ENCODE measurements at places on chromosomes 11 and 22.

GRCh38 chr22:18103527-18104269 is 6.9 kb upstream of the TUBA8 start:
- no peak for DNase-seq

GRCh38 chr11:12232160-12232559 is 121.8 kb downstream of the MICAL2 start:
- no peak for DNase-seq

DNA sequence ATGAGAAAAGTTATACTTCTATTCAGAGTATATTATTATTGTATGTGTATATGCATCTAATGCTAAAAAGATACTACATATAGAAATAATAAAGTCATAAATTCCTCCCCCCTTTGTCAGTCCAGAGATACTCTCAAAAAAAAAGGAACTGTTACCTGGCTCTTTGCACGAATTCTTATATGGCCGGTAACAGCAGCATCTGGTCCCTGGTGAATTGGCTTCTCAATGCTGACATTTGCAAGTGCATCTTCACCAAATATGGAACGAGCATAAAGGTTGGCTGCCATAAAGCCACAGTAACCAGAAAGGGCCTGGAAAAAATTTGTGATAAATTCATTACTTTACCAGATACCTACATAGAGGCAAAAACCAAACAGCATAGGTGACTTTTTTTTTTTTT is 41.2 kb downstream of the COPB1 start:
- DNase-seq: no peak

- DNase-seq: no peak
Measured at GRCh38 chr22:27407369-27407985, 394.1 kb downstream of the MN1 start.

- DNase-seq: no peak
Measured at GRCh38 chr11:112253605-112254242, 6.9 kb downstream of the PLET1 start.

- DNase-seq: peak; percentile 65
Measured at GRCh38 chr11:65478388-65479183, 20.3 kb upstream of the MALAT1 start.

- DNase-seq: peak; percentile 40
Measured at GRCh38 chr22:19892257-19892879, 37.7 kb upstream of the GNB1L start.

- DNase-seq: no peak
Measured at GRCh38 chr11:78514922-78515502, 59.7 kb downstream of the NARS2 start.

GRCh38 chr11:63599211-63600122 is 14.8 kb downstream of the PLAAT3 start:
- no peak for DNase-seq

DNA sequence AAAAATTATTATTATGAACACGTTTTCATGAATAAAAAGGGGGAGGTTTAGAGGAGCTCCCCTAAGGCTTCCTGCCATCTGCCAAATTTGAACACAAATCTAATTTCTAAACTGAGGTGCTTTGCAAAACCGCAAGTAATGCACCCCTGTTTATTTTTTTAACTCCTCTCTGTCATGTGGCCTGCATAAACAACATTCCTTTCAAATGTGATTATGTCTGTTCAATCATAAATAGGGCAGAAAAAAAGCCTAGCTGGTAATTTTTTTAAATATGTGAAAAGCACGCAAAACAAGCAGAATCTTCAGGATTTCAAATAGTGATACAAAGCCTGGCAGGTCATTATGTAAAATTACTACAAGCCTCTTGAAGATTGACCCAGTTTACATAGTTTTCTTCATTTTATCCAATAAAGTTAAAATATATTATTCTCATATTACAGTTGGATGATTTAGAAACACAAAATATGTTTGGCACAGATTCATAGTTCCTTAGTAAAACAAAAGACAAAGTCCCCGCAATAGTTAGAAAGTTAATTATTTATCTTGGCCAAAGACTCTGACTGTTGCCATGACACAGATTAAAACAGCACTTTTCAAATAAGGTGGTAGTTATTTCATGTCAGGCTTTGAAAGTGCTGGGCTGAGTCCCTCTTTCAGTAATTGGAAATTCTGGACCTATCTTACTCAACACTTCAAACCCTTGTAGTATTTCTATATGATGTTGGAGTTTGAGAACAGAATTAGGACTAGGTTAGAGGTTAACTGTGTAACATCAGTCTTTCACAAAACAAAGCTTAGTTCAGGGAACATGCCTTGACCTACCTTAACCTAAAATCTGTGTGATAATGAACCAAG is 200.3 kb upstream of the MPPED2 start:
- no peak for DNase-seq

DNA sequence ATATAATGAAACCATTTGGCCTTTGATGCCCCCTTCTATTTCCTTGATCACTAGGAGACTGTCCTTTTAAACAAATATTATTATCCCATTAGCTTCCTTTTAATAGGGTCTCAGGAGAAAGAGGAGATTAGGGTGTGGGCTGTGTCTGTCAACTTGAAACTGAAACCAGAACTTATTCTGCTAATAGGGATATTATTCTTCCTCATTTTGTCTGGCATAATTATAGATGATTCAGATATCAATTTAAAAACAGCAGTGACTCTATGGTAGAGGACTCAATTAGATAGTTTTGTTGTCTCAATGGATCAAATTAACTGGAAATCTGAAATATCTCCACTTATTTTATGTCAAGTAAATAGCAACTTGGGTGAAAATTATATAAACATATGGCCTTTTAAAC is 584.9 kb upstream of the CCDC90B start:
- DNase-seq: no peak

- DNase-seq: no peak
Measured at GRCh38 chr11:21545699-21546098, 647.2 kb upstream of the ANO5 start.

DNA sequence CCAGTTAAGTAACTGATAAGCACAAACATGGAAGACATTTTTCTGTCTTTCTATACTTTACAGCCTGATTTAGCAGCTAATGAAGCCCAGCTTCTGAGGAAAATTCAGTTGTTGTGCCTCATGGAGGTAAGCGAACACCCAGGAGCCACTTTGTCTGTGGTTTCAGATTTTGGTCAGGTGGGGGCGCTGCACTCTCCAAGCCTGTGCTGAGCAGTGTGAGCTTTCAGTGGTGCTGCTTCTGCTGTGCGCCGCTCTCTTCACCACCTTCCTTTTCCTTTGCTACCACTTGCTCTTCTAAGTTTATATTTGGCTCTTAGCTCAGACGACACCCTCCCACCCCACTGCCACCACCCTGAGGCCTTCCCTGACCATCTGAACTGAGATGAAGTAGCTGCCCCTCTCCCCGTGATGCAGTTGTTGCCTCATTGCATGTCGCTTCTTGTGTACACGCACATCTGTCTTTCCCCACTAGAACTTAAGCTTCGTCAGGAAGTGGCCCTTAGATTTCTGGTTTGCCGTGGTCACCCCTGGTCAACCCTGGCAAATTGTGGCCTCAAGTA is 14.0 kb downstream of the PSMD13 start:
- DNase-seq: peak; percentile 28

DNA sequence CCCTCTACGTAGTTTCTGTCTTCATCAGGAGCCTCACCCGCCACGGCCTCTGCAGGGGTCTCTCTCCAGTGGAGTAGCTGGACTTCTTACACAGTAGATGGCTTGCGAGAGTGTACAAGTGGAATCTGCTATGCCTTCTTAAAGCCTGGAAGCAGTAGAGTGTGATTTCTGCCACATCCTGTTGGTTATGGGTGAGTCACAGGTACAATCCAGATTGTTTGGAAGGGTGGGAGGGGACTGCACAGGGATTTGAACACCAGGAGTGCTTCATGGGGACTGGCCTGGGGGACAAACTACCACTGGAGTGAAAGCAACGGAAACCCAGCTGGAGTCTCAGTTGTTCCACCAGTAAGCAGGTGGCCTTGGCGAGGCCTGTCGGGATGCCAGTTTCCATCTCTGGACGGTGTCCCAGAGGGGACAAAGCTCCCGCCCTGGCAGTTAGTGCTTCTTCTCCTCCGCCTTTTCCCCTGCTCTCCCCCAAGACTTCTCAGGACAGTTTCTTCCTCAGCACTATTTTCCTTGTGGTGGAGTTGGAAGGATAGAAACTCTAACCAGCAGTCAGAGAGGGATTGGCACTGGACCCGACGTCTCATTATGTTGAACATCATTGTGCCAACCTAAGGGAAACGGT is 85.0 kb upstream of the RCN1 start:
- DNase-seq: no peak

DNA sequence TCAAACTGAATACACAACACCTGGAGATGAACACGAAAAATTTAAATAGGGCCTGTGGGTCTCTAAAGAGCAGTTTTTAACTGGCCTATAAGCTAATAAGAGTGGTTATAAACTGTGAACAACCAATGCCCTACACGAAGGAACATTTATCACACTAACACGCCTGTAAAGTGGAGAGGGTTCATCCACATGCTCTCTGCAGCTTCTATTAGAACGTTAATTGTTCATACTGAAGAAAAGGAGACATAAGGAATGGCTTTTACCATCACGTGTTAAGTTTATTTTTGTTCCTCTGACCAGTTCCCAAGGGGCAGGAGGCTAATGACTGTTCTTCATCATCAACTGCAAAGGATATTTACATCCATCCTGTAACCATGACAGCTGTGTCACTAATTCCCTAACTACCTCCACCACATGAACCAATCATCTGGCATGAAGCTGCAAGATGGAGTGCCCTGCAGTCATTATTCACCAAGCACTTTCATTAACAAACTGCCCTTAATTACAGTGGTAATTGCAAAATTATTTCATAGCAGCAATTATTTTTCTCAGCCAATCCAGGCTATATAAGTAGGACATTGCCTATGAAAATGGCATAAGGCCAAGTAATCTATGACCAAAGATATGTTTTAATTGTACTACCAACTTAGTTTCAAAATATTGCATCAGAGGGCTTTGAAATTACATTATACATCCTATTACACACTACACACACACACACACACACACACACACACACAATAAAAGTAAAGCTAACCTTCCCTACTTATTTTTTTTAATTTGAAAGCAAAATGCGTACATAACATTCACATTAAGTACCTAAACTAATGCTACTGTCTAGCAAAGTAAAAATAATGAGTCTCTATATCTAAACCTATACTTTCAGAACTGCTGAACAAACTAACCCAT is 186.7 kb downstream of the CADM1 start:
- no peak for DNase-seq

GRCh38 chr11:111761036-111761435 is 5.2 kb downstream of the PPP2R1B start:
- DNase-seq: no peak

DNA sequence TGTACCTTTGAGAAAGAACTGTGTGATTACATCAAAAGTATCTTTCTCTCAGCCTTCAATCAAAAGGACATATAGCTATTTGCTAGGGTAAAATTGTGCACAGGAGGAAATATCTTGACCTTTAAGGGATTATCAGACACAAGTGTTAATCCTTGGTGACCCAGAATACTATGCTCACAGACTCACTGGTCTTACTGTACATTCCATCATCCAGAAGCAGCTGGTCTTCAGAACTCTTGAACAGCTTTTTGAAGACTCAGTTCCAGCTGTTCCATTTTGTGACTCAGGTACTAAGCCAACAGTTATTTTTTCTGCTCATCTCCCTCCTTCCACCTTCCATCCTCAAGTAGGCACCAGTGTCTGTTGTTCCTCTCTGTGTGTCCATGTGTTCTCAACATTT is 19.8 kb downstream of the ZBED5 start:
- no peak for DNase-seq

DNA sequence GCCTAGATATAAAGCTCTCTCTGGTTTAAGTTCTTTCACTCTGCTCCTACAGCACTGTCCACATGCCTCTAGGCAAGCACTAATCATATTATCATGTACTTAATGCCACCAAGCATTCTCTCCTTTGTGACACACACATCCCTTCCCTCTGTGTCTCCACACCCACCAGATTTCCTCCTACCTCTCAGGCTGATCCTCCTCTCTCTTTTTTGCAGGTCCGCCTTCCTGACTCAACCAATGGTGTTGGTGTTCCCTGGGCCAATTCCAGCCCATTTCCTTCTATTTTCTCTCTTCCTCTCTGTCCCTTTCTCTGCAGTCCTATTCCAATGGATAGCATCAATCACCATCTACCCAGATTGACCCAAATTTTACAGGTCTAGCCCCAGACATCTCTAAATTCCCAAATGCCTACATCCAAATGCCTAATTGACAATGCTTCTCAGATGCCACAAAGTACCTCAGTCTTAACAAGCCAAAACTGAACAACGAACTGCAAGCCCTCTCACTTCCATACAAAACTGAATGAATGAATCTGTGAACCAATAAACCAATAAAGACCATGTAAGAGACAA is 504 bp upstream of the ZNF215 start:
- no peak for DNase-seq

DNA sequence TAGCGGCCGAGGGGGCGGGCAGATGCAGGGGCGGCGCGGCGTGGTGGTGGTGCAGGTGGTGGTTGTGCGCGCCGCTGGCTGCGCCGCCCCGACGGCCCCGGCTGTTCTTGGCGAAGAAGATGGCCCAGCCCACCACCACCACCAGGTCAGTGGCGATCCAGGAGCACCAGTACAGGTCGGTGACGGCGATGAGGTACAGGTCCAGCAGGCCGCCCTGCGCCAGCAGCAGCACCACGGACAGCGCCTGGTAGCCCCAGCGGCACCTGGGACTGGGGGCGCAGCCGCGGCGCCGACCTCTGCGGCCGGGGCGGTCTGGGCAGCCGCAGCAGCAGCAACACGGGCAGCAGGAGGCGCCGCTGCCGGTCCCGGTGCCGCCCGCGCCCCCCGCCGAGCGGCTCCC is 879 bp downstream of the TMEM121B start:
- DNase-seq: peak; percentile 19

DNA sequence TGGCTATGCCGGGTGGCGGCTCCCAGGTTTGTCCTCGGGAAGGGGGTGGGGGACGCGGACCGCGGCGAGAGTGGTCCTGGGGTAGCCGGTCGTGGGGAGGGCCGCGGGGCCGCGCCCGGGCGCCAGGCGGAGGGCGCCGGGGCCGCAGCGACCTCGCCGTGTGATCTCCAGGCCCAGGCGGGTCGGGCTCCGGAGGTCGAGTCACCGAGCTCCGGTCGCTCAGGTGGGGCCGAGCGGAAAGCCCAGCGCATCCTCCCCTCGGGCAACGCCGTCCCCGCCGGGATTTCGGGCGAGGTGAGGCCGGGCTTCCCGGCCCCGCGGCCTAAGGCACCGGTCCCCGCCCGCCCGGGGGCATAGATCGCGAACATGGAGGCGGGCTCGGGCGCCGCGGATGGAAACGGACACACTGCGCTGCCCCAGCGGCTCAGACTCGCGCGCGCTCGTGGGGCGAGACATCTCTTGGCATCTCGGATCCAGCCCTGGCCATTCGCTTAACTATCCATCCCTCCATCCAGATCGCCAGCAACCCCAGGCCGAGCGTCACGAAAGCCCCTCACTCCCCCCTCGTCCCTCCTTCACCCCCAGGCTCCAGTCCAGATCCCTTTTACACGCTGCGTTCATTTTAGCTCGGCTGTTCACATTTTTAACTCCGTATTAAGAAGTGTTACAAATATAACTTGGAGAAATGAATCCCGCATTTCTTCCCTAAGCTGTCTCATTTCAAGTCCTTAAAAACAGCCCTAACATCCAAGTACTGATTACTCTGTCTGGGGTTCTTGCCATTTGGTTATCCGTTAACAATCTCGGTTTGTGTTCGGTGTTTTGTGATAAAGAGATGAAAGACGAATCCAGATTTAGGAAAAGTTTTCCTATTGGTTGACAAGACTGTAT is 460 bp downstream of the ZC3H12C start:
- peak; percentile 67 for DNase-seq

GRCh38 chr11:46712874-46713576 is 6.0 kb upstream of the F2 start:
- DNase-seq: no peak

GRCh38 chr11:66419825-66420224 is 1.0 kb upstream of the NPAS4 start:
- no peak for DNase-seq

- DNase-seq: no peak
Measured at GRCh38 chr11:92362989-92363388, 138.4 kb downstream of the FAT3 start.

Measured in umbilical cord (tissue), 2 donors.